ENCODE measurements at places on chromosomes 2 and 18.

DNA sequence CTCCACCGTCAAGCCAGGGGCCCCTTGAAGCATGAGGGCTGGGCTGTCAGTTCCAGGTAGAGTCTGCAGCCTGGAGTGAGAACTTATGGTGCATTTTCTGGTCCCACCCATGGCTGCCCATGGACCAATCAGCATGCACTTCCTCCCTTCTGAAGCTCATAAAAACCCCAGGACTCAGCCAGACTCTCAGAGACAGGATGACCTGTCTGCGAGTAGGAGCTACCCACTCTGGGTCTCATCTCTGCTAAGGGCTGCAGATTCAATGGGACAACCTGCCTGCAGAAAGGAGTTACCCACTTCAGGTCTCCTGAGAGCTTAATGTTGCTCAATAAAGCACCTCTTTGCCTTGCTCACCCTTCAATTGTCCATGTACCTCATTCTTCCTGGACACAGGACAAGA lies 9.4 kb upstream of the DUSP19 start:
- no peak for DNase-seq

GRCh38 chr2:96945014-96945413 lies 41.4 kb downstream of the FAM178B start:
- no peak for DNase-seq

GRCh38 chr2:176173567-176174381 lies 14.7 kb upstream of the HOXD1 start:
- DNase-seq, result no peak

GRCh38 chr2:225668606-225669266 lies 269.2 kb downstream of the NYAP2 start:
- no peak for DNase-seq

DNA sequence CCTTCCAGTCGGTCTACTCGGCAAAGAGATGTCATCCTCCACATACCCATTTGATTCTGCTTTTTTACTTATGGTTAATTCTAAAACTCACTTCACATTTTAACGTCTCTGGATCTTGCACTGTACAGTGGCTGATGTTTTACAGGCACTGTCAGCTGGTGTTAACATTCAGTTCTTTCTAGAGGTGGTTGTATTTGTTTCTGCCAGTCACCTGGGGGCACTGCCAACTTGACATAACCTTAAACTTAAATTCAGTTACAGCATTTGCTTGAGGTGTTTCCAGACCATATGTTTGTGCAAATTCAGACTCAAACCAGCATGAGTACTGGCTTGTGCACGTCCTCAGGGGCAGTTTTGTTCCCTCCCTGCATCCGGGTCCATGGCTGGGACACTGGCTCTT lies 5.3 kb upstream of the TMEM185B start:
- DNase-seq, result no peak

DNA sequence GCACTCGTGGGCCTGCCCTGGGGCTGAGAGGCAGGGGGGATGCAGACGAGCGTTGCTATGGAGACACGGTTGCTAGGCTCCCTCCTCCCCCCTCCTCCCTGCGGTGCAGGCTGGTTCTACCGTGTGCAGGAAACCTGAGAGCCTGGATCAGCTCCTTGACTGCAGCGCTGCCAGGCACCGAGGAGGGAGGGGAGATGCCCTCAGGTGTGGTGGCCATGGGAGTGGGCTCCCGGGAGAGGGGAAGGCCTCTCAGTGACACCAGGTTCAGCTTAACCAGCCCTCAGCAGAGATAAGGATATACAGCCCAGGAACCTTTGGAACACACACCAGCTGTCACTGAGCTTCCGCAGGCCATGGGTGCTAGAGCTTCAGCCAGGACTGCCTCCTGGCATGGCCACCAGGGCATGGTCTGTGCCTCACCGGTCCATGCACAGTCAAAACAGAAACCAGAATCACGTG lies 124.4 kb upstream of the PXDN start:
- DNase-seq, result no peak

GRCh38 chr2:70039366-70039765 lies 47.9 kb upstream of the PCBP1 start:
- DNase-seq, result no peak

GRCh38 chr2:46320141-46320567 lies 22.9 kb downstream of the EPAS1 start:
- DNase-seq, result no peak

Data from activated T-helper 1 cell treated with Interleukin-2 at 50 U/mL for 16 hours (primary cell).